Astrocyte (in vitro differentiated cells and primary cell): ENCODE measurements at places on chromosomes 11 and 22. TPM values are rescaled to one million over a fixed set of nuclear protein-coding genes. Genes with fewer than 3 reads are reported as not detected.

PRSS23 gene
- total RNA-seq = 680 and 717 TPM in 2 replicates

DNA sequence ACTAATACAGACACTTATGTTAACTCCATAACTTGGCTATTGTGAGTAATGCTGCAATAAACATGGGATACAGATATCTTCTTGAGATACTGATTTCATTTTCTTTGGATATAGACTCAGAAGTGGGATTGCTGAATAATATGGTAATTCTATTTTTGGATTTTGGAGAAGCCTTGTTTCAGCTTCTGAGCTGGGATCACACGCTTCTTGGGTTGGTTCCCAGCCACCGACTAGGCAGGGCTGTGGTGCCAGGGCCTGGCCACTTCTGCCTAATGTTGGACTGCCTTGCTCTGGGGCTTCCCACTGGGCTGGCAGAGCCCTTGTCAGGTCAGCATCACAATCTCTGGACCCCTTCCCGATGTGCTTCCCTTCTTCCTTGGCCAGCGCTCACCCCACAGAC lies 14.0 kb upstream of the MCHR1 start:
- H3K4me3 ChIP-seq = no peak overlapping the region
- H3K4me1 ChIP-seq = no peaks in the 10 kb centered on the region
- no peaks in the 10 kb centered on the region for H3K36me3 ChIP-seq
- peak; percentile 65 for DNase-seq
- H3K27me3 ChIP-seq = no peaks in the 10 kb centered on the region

SLC22A12 gene
- not detected in 2 replicates for total RNA-seq

OR52E2 gene
- not detected in 2 replicates for total RNA-seq

GRCh38 chr11:132992838-132993631 lies 539.3 kb downstream of the OPCML start:
- DNase-seq = peak; percentile 40
- no peak overlapping the region for H3K27ac ChIP-seq
- peaks cover 9% of the 10 kb centered on the region for H3K4me1 ChIP-seq
- H3K27me3 ChIP-seq = peaks cover 26% of the 10 kb centered on the region
- no peaks in the 10 kb centered on the region for H3K36me3 ChIP-seq

- H3K4me3 ChIP-seq = no peak overlapping the region
- H3K36me3 ChIP-seq = no peaks in the 10 kb centered on the region
- no peaks in the 10 kb centered on the region for H3K27me3 ChIP-seq
- DNase-seq = no peak
- no peak overlapping the region for H3K27ac ChIP-seq
- H3K4me1 ChIP-seq = no peaks in the 10 kb centered on the region
Measured at GRCh38 chr11:41005986-41006385, 453.5 kb downstream of the LRRC4C start.

SLC22A6 gene
- not detected in 2 replicates for total RNA-seq

- no peak overlapping the region for H3K4me3 ChIP-seq
- H3K27ac ChIP-seq = no peak overlapping the region
- DNase-seq = no peak
- H3K4me1 ChIP-seq = no peaks in the 10 kb centered on the region
Measured at GRCh38 chr22:22414266-22414665, 94.3 kb downstream of the ZNF280B start.

- H3K4me3 ChIP-seq = no peak overlapping the region
- no peak overlapping the region for H3K27ac ChIP-seq
- peaks cover 18% of the 10 kb centered on the region for H3K4me1 ChIP-seq
- no peaks in the 10 kb centered on the region for H3K36me3 ChIP-seq
Measured at GRCh38 chr11:35237860-35238715, 99.1 kb downstream of the CD44 start.

- H3K27ac ChIP-seq = peak overlapping the region; percentile 54
- no peaks in the 10 kb centered on the region for H3K36me3 ChIP-seq
- H3K4me1 ChIP-seq = peaks cover 46% of the 10 kb centered on the region
- no peaks in the 10 kb centered on the region for H3K27me3 ChIP-seq
- H3K4me3 ChIP-seq = peak overlapping the region; percentile 24
- DNase-seq = peak; percentile 85
Measured at GRCh38 chr11:72069787-72070251, 10.5 kb downstream of the NUMA1 start.

DNA sequence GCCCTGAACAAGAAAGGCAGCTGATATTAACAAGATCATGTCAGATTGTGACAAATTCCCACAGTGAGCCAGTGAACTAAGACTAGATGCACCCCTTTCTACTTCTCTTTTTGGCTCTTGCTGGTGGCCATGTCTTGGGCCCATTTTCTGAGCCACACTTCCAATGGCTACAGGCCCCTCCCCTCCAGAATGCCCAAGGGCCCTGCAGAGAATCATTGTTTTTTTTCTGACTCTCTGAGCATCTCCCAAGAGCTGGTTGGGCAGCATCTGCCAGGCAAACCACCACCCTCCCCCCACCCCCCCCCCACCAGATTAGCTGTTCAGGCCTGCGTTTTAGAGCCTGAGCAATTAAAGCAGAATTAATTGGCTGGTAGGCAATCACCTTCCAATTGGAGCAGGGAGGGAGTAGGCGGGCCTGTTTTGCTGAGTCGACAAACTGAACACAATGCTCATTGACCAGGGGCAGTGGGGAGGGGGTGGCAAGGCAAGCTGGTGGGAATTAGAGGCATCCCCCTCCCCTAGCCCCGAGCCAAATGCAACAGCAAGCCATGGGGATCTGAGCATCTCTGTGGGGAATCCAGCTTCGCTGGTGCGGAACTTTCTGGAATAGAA lies 541.4 kb downstream of the MN1 start:
- no peak for DNase-seq
- H3K27me3 ChIP-seq = no peaks in the 10 kb centered on the region
- peaks cover 3% of the 10 kb centered on the region for H3K4me1 ChIP-seq
- no peak overlapping the region for H3K27ac ChIP-seq
- no peaks in the 10 kb centered on the region for H3K36me3 ChIP-seq

- no peak overlapping the region for H3K27ac ChIP-seq
- H3K27me3 ChIP-seq = no peaks in the 10 kb centered on the region
- H3K4me1 ChIP-seq = peaks cover 3% of the 10 kb centered on the region
- H3K4me3 ChIP-seq = no peak overlapping the region
Measured at GRCh38 chr11:70122490-70123198, 44.5 kb downstream of the ANO1 start.
